ENCODE measurements at places on chromosomes 16 and 17.

GRCh38 chr16:48632137-48632774 lies 22.3 kb upstream of the N4BP1 start:
- no peak for DNase-seq

DNA sequence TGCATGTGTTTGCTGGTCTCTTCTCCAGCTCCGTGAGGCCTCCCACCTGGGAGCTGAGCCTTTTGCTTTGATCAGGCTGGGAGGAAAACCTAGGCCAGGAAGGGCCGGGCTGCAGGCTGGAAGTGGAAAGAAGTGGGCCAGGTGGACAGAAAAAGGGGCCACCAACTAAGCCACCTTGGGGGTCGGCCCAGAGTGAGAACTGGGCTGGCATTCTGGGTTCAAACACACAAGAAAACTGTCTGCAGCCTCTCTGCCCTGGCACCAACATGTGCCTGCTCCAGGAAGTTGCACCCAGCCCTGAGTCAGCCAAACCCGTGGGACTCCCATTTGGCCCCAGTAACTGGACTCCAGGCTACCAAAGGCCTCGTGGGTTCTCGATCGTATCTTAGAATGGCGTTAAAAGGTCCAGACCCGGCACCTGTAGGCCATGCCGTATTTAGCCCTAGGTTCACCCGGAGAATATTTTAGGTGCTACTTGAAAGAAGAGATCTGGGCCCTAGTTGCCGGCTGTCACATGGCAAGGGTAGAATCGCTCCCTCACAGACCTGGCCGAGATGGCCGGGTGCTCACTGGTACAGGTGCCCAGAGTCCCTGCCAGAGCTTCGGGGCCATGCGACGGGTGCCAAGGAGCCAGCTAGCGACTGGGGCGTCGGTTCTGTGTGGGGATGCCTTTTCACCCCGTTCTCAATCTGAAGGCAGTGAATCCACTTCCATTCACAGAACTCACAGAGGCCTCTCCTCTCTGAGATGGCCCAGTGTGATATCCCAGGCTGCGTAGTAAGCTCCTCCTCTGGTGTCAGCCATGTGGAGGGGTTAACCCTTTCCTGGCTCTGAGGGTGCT lies 236.6 kb downstream of the MRTFB start:
- no peak for DNase-seq

DNA sequence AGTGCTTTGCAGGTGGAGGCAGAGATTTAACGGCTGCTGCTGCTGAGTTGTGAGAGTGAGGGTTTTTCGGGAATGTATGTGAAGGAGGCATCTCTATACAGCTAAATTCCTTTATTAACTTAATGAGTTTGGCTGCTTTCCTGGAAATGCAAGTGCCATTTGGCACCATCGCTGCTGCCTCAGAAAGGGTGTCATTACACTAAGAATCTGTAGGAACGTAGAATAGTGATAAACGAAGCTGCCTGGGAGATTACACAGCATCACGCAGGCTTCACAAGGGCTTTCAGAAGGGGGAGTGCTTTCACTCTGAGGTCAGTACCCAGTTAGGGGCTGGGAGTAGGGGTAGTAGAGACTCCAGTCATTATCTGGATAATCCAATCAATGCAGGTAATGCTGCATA lies 14.1 kb upstream of the NLRP1 start:
- DNase-seq = no peak

GRCh38 chr16:2467528-2468232 lies 3.4 kb upstream of the NTN3 start:
- no peak for DNase-seq

DNA sequence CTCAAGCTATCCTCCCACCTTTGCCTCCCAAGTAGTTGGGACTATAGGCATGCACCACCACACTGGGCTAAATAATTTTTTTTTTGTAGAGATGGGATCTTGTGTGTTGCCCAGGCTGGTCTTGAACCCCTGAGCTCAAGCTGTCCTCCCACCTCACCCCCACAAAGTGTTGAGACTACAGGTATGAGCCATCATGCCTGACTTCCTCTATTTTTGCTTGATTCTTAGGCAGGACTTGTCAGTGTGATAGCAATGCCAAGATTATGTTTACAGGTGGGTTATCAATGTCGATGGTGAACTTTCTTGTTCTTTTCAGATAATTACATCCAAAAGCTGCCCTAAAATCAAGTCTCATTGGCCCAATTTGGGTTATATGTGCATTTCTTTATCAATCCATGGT lies 96.9 kb downstream of the HS3ST4 start:
- DNase-seq = no peak

DNA sequence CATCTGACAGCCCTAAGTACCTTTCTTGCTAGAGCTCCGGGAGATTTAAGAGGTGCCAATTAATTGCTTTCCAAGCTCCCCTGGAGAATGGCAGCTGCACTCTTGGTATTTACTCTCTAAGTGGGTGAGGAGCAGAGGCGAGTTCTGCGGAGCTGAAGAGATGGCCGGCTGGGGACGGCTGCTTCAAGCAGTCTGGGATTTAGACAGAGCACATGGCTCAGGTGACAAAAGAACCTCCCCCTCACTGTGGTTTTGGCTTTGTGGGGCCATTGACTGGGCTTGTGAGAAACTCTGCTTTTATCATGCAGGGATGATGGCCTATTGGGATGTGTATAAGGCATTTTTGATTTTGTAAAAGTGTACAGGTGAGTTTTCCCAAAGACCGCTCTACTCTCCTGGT lies 239.3 kb upstream of the EEF2KMT start:
- DNase-seq = no peak

Measured in stimulated activated CD4-positive, alpha-beta T cell treated with anti-CD3 and anti-CD28 coated beads, Interleukin-2, amount 100 ng/mL, for 4 hours (primary cell).